ENCODE measurements at places on chromosomes 2 and 18. TPM values are rescaled to one million over a fixed set of nuclear protein-coding genes. Genes with fewer than 3 reads are reported as not detected.

POTEJ gene
- not detected for polyA plus RNA-seq

CACNB4 gene
- polyA plus RNA-seq: 1.5 TPM

CGREF1 gene
- polyA plus RNA-seq: 3.2 TPM

GRCh38 chr18:62399276-62399675, 74.2 kb downstream of the TNFRSF11A start:
- no peaks in the 10 kb centered on the region for H3K4me1 ChIP-seq
- no peak overlapping the region for H3K4me3 ChIP-seq
- no peaks in the 10 kb centered on the region for H3K36me3 ChIP-seq

DNA sequence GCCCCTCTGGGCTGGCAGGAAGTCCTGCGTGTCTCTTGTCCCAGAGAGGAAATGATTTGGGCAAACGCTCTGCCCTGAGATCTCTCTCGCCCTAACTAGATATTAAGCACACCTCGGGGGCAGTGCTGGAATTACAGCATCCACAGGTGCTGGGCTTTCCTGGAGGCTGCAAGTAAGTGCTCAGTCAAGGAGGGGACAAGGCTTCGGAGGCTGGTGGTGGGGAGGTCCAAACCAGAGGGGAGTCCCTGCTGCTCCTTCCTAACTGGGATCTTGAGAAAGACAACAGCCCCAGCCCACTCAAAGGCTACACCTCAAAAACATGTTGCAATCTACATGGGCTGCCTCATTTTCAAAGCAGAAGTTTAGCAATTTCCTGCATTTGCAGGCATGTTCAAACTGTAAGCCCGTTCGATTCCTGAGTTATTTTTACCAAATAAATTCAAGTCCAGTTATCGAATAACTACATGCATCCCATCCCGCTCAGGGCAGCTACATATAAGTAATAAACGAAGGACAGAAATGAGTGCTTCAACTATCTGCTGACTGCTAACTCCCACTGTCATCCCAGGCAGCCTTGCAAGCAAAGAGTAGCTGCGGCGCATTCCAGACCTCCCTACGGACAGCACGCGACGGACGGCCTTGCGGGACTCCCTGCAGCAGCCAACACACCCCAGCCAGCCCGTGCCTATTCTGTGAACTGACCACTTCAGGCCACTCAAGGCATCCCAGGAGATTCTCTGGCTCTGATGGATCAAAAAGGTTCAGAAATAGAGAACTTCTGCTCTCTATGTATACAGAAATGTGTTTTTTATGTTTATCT, 27.5 kb downstream of the ZNF516 start:
- H3K4me1 ChIP-seq: peaks cover 10% of the 10 kb centered on the region
- no peak overlapping the region for H3K4me3 ChIP-seq
- no peak for DNase-seq
- peak overlapping the region; percentile 56 for H3K27ac ChIP-seq
- H3K27me3 ChIP-seq: no peaks in the 10 kb centered on the region

DNA sequence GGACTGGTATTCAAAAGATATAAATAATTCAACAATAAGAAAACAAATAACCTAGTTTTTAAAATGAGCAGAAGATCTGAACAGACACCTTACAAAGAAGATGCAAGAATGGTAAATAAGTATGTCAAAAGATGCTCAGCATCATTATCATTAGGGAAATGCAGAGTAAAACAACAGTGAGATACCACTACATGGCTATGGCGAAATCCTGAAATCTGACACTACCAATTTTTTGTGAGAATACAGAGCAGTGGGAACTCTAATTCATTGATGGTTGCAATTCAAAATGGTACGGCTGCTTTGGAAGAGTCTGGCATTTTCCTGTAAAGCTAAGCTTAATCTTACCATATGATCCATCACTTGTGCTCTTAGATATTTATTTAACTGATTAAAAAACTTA, 151.8 kb downstream of the UBR3 start:
- DNase-seq: no peak
- no peak overlapping the region for H3K27ac ChIP-seq
- no peak overlapping the region for H3K4me3 ChIP-seq

DNA sequence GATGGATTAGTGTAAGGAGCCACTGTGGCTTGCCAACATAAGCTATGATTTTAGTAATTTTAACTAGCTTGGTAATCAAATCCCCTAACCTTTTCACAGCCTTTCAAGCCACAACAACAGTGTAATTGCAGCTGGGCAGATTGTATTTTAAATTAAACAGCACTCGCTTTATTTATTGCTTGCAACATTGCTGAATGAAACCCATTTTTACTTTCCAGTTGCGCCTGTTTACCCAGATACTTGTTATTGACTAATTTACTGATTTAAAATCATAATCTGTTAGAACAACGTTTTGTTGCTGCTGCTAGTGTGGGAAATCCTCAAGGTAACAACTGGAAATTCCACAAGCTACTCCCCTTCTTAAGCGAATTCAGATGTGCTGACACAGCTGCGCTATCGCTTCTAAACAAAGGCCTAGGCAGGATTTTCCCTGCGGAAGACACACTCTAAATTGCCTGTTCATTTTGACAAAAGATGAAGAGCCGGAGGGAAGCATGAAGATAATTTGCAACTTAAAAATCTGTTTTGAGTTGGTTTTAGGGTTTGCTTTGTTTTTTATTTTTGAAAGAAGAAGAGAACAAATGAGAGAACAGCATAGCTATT, 283.9 kb downstream of the ALPK2 start:
- H3K4me1 ChIP-seq: no peaks in the 10 kb centered on the region
- DNase-seq: peak; percentile 50
- no peak overlapping the region for H3K4me3 ChIP-seq

DNA sequence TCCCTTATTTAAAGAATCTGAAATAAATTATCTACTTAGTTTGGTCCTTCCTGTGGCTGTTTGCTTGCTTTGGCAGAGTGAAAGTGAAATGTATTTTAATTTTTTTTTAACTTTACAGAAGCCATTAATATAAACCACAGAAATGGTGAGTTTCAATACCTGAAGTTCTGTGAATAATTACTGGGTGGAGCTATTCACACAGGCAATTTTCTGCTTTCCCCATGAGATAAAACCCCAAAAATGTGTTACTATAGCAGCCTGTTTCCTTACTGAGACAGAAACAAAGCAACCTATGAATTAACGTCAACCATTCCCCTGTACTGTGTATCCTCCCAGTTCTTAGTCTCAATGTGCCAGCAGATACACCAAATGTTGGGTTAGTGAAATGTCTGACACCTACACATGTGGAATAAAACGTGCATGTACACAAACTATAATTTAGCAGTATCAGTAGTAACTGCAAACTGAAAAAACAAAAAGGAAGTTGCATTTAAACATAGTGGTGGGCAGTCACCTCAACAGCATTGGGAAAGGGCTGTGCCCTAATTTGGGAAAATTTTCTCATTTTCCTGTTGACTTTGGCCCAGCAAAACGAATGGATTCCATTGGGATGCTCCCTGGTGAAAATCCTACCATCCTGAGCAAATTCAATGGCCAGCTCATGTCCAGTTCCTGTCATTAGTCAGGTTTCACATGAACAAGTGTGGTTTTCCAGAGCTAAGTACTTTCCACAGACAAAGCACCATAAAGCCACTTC, 73.1 kb upstream of the RMDN2 start:
- no peak overlapping the region for H3K4me3 ChIP-seq
- no peak overlapping the region for H3K27ac ChIP-seq
- no peaks in the 10 kb centered on the region for H3K36me3 ChIP-seq
- DNase-seq: no peak

GRCh38 chr2:171726847-171727450, 39.7 kb downstream of the DYNC1I2 start:
- no peak overlapping the region for H3K4me3 ChIP-seq
- no peaks in the 10 kb centered on the region for H3K27me3 ChIP-seq

DNA sequence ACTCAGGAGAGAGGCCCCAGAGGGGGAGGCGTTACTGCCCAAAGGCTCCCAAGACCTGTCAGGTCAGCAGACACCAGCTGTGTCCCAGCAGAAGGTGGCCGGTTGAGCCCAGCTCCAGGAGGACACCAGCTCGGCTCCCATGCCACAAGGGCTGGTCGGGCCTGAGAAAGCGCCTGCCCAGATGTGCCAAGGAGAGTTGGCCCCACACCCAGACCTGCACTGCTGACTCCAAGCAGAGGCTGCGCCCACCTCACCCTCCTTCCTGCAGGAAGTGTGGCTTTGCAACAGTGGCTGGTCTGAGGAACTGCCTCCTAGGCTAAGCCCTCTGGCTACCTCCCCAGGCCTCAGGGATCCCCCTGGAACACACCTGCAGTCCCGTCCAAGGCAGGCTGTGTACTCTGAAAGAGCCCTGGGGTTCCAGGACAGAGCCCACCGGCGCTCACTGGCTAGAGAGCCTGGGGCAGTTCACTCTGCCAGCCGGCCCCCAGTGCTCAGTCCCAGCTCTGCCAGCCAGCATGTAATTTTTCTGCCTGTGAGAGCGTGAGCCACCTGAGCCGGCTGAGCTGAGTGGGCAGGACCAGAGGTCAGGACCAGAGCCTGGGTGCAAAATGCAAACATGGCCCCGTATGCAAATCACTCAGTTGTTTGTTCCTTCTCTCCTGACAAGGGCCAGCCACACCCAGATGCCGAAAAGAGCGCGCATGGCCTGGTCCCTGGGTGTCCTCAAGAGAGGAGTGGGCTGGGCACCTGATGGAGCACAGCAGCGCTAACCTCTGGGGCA, 36.9 kb upstream of the PTMA start:
- H3K4me3 ChIP-seq: no peak overlapping the region
- H3K27ac ChIP-seq: peak overlapping the region; percentile 95
- H3K36me3 ChIP-seq: no peaks in the 10 kb centered on the region
- peaks cover 77% of the 10 kb centered on the region for H3K4me1 ChIP-seq
- DNase-seq: peak; percentile 67
- H3K27me3 ChIP-seq: no peaks in the 10 kb centered on the region

All from stomach (tissue), 19 donors.